ENCODE measurements at places on chromosomes 2 and 18.

GRCh38 chr2:132975193-132976105, 305.4 kb upstream of the LYPD1 start:
- no peak for DNase-seq

DNA sequence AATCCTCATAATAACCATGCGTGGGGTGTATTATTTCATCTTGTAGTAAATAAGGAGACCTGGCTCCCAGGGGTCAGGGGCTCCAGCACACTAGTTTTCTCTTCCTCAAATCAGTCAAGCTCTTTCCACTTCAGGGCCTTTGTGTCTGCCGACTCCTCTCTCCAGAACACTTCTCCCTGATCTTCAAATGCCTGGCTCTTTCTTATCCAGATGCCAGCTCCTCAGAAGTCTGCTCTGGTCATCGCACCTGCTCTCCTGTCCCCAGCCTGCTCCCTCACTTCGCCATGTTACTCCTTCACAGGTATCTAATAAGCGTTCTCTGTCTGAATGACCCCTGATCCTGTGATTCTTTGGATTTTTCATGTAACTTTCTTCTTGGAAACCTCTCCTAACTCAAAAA, 62.0 kb downstream of the GYPC start:
- no peak for DNase-seq

- DNase-seq = no peak
Observed at GRCh38 chr2:221750316-221750715, 178.2 kb upstream of the EPHA4 start.

DNA sequence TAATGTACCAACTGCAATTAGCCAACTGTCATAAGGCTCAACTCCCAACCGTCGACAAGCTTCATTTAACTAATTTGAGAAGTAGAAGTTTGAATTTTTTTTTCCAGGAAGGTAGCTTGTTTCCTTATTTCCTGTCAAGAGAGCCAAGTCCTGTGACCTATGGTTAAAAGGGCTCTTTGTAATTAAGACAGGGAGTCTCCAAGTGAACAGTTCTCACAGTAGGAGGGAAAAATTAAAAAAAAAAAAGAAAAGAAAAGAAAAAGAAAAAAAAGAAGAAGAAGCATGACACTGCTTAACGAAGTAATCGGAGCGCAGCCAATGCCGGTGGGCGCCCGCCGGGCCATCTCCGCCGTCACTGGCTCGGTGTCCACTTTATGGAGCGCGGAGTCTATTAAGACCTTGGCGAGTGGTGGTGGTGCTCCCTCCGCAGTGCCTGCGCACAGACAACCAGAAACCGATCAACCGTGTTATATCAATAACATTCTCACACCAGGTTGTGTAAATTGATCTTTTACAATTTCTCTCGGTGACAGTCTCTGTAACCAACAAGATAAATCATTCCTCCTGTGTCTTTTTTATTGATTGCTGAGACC, 197.2 kb upstream of the POU3F3 start:
- no peak for DNase-seq

- DNase-seq = no peak
Observed at GRCh38 chr2:70089220-70089982, 2.1 kb downstream of the PCBP1 start.

DNA sequence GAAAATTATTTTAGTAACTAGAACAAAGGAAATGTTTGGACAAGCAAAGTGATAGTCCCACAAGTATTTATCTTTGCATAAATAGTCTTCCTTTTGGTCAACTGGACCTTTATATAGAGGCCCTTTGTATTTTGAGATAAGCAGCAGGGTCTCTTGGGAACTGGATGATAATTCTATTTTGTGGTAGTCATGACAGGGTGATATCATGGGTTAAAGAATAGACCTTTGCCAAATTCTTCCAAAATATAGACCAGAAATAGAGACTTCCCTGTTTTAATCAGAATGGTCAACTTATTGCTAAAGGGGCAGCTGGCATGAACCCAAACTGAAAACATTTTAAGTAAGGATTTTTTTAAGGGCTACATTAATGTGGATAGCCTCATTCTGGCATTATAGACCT, 10.5 kb downstream of the PLEK start:
- no peak for DNase-seq

GRCh38 chr2:111919365-111919764, 21.0 kb downstream of the MERTK start:
- DNase-seq = no peak

- DNase-seq = no peak
Observed at GRCh38 chr2:67489396-67489795, 92.3 kb downstream of the ETAA1 start.

- no peak for DNase-seq
Observed at GRCh38 chr18:2392446-2392845, 178.9 kb downstream of the METTL4 start.

Data from NCI-H187 (cell line).